ENCODE measurements at places on chromosomes 5 and 9.

- no peak for DNase-seq
Measured at GRCh38 chr9:12554636-12555035, 138.5 kb upstream of the TYRP1 start.

- DNase-seq = no peak
Measured at GRCh38 chr9:38125889-38126288, 56.9 kb upstream of the SHB start.

DNA sequence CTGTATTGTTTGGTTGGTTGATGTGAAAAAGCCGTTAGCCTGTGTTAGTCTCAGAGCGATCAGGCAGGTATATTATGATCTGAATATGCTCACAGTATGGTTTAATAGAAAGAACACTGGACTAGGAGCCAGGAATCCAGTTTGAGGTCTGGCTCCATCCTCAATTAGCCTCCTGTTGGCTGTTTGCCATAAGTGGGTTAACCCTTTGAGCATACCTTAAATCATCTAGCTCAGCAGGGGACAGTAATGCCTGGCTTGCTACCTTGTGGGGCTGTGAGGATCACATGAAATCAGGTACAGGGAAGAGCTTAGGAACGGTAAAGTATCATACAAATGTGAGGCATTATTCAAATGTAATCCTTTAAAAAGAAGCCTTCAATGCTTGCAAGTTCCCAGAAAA is 104.7 kb downstream of the CMYA5 start:
- DNase-seq = no peak

GRCh38 chr9:91431485-91431884 is 7.9 kb upstream of the NFIL3 start:
- no peak for DNase-seq

- no peak for DNase-seq
Measured at GRCh38 chr5:2738156-2738699, 13.2 kb downstream of the IRX2 start.

DNA sequence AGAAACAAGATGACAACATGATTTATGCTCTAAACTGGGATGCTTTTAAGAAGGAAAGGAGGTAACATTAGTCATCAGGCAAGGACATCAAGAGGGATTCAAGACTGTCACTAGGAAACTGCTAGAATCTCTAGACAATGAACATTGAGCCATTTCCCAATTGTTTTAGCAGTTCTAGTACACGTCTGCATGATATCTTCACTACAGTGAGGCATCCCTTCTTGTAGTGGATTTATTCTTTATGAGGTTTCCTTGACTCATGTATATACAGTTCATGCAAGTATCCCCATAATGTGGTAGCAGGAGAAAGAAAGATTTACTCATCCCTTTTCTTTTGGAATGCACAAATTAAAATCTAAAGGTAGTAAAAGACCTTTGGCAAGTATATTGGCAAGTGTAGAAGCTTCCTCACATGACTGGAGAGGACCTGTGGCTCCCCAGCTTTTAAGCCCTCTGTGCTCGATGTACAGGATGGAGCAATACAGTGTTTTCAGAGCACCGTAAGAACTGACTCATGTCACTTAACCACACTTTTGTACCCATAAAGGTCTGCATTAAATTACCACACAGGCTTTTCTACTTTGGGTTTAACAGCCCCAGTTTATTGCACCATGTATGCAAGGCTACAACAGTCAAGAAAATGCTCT is 335.9 kb downstream of the SEMA5A start:
- DNase-seq = no peak

All from T-helper 1 cell (primary cell).